ENCODE measurements at places on chromosomes 1 and 21. TPM values are rescaled to one million over a fixed set of nuclear protein-coding genes. Genes with fewer than 3 reads are reported as not detected.

Gene CFHR2
- total RNA-seq: not detected

GRCh38 chr1:64087768-64088167 is 115.7 kb upstream of the UBE2U start:
- no peak overlapping the region for H3K27ac ChIP-seq
- H3K4me1 ChIP-seq: no peaks in the 10 kb centered on the region
- DNase-seq: no peak
- H3K36me3 ChIP-seq: no peaks in the 10 kb centered on the region
- H3K27me3 ChIP-seq: no peaks in the 10 kb centered on the region
- no peak overlapping the region for H3K4me3 ChIP-seq

DNA sequence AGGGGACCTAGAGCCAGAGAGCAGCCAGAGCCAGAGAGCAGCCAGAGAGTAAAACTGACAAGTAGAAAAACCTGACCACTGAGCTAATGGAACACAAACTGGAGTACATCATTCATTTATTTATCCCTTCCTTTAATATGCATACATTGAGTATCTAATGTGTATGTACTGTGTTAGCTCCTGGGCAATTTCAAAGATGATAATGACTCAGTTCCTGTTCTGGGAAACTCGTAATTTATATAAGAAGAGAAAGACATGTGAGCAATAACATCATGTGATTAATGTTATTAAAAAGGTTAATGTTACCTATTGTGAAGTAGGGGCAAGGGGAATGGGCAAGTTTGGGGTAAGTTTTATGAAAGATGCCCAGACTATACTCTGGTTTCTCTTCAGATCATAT is 199.9 kb downstream of the TNR start:
- no peak for DNase-seq
- H3K27ac ChIP-seq: no peak overlapping the region
- peaks cover 8% of the 10 kb centered on the region for H3K4me1 ChIP-seq
- H3K4me3 ChIP-seq: no peak overlapping the region

Gene CFHR5
- not detected for total RNA-seq

Gene TYW3
- 18.4 TPM for total RNA-seq

All from upper lobe of right lung (tissue), 1 donor.